Hepatic stellate cell (primary cell): ENCODE measurements at places on chromosomes 2 and 18.

- DNase-seq, result no peak
Measured at GRCh38 chr2:112701052-112701451, 19.8 kb upstream of the NT5DC4 start.

- DNase-seq, result no peak
Measured at GRCh38 chr2:241232736-241233575, 44.5 kb downstream of the ANO7 start.

DNA sequence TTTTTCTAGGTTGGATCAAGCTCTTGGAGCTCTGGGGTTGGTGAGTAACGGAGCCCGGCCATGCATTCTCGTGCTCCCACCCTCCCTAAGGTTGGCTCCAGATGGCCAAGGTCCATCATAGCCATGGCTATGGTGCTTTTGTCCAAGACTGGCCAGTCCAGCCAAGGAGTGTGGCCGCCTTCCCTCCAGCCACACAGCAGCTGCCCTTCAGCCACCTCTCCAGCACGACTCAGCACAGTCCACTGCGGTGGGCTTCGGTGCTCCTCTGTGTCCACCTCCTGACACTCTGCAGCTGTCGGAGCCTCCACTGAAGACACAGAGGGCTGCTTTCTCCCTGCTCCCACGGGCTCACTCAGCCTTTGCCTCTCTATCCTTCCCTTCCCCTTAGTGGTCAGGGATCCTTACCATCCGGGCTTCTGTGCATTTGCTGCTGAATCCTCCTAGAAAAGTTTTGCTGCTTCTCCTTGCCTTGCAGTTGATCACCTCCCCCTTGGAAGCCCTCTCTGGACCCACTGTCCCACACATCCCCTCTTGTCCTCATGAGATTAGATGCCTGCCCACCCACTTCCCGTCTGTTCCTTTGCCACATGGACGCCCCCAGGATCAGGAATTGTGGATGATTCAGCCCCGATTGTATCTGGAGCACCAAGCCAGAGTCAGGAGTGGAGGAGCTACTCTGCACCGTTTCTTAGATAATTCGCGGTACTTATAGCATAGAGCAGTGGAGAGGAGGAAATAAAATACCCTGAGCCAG lies 177.1 kb upstream of the COPS8 start:
- DNase-seq, result no peak

DNA sequence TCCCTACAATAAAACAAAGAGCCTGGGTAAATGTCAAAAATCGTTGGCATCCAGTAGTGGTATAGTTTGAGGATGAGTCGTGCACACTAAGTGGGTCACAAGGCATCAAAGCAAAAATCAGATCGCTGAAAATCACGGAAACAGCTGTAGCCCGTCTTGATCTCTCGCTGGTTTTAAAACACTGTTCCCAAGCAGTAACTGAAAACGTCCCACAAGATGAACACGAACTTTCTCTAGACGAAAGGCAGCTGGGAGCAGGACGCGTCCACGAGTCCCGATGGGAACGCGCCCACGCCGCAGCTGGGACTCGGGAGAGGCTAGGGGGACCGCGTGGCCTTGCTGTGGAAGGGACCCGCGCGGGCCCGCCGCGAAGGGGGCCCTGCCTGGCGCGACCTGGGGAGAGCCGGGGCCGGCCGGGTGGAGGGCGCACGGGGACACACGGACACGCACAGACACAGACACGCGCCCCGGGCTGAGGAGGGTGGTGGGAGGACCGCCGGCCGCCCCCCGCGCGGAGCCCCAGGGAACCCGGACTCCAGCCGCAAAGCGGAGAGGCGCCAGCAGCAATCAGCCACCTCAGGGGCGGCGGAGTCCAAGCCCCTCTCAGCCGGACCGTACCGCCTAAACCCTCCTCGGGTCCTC lies 651 bp downstream of the STK17B start:
- DNase-seq, result peak; percentile 34

GRCh38 chr2:85394261-85394681 lies 15.9 kb downstream of the CAPG start:
- DNase-seq, result no peak

- DNase-seq, result no peak
Measured at GRCh38 chr2:55365303-55365702, 54.4 kb downstream of the CCDC88A start.

GRCh38 chr18:48153613-48154481 lies 223.4 kb upstream of the SMAD2 start:
- no peak for DNase-seq

GRCh38 chr2:170969872-170970496 lies 40.9 kb downstream of the GORASP2 start:
- no peak for DNase-seq

DNA sequence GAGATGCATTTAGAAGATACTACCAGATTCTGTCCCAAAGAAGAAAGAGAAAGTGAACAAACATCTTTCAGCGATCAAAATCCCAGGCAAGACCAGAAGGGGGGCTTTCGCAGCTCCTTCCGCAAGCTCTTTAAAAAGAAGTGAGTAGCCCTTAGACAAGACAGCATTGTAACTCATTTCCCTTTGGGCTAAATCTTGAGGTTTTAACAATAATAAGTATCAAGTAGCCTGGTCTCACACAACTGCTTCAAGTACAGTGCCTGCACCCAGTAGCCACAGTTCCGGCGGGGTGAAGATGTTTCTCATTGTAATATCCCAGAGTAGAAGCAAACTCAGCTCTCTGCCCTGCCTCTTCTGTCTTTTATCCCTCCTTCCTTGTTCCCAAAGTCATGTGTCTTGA lies 76.3 kb downstream of the ARHGEF33 start:
- no peak for DNase-seq

GRCh38 chr2:237196866-237197618 lies 111.4 kb downstream of the COPS8 start:
- DNase-seq, result peak; percentile 51

GRCh38 chr2:101528501-101528900 lies 53.6 kb upstream of the RFX8 start:
- DNase-seq, result no peak

GRCh38 chr18:74351354-74351753 lies 35.7 kb downstream of the C18orf63 start:
- DNase-seq, result peak; percentile 26
